NCI-H748 treated with DMSO at 0.1 percent for 48 hours (cell line): ENCODE measurements at places on chromosomes 13 and 19.

GRCh38 chr13:44437356-44438233 is 64.0 kb downstream of the SERP2 start:
- peak; percentile 76 for DNase-seq

DNA sequence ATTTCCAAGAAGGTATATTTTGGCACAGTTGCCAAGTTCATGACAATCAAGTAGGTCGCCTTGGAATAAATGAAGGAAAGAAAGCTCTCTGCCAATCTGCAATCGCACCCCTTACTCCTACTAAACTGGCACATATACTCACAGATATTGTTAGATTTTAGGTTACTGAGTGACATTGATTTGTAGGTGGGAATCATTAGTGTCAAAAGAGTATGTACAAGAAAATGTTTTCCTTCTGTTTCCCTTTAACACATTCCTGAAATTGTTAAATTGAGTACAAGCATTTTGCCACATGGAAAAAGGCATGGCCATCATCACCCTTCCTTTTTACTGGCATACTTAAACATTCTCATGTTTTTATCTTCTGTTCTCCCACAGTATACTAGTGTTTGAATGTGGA is 2868.3 kb upstream of the PCDH20 start:
- no peak for DNase-seq

DNA sequence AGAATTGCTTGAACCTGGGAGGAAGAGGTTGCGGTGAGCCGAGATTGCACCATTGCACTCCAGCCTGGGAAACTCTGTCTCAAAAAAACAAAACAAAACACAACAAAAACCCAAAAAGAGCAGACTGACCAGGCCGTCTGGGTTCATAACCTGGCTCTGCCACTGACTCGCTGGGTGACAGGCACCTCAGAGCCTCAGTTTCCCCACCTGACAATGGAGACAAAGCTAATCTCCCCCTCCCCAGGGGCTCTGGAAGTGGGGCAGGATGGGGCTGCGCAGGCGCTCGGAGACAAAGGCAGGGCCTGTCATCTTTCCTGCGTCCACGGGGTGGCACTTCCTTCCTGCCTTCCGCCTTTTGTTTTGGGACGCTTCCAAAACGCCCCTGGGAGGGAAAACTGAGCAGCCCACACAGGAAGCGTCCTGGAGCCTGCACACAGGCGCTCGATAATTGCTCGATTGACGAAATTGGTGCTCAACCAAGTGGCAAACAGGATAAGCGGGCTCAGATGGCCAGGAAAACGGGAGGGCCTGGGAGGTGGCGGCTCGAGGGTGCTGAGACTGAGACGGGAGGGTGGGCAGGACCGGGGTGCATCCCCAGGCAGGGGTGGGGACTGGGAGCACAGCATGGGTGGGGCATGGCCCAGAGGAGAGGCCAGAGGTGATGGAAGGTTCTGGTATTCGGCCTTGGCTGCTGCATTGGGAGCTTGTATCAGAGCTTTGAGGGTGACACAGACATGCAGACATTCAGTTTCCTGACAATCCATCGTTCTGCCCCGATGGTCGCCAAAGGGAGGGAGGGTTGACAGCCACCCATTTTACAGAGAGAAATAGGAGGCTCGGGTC is 17.8 kb downstream of the SPC24 start:
- DNase-seq: peak; percentile 51

DNA sequence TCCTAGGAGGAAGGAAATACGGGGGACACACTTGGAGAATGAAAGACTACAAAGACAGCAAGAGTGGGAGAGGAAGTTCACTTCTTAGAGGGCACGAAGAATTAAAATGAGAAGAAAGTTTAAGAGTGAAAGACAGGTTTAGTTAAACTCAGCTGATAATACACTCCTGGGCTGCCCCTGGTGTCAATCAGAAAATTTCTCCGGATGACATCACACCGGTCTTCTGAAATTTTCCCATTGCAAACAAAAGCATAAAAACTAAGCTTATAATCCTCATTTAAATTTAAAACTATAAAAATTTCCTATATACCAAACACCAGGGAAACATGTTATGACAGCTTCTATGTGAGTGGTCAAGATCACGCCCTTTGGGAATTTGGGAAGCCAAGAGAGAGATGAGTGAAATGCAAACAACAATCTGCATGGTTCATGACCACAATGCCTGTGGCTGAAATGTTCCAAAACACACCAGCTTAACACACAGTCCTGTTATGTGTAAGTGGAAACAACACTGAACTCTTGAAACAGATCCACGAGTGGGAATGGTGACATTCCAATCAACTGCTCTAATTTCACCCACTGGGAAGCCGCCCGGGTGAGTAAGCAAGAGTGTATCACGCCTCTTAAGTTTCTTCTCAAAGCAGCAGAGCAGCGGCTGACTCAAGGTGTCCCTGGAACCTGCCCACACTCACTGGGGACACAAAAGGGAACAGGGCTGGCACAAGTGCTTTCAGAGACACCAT is 49.0 kb downstream of the BRD4 start:
- DNase-seq: no peak

- DNase-seq: no peak
Measured at GRCh38 chr19:58456111-58456510, 4.7 kb downstream of the ZNF324B start.

- DNase-seq: no peak
Measured at GRCh38 chr19:30908262-30908771, 440.9 kb downstream of the TSHZ3 start.

DNA sequence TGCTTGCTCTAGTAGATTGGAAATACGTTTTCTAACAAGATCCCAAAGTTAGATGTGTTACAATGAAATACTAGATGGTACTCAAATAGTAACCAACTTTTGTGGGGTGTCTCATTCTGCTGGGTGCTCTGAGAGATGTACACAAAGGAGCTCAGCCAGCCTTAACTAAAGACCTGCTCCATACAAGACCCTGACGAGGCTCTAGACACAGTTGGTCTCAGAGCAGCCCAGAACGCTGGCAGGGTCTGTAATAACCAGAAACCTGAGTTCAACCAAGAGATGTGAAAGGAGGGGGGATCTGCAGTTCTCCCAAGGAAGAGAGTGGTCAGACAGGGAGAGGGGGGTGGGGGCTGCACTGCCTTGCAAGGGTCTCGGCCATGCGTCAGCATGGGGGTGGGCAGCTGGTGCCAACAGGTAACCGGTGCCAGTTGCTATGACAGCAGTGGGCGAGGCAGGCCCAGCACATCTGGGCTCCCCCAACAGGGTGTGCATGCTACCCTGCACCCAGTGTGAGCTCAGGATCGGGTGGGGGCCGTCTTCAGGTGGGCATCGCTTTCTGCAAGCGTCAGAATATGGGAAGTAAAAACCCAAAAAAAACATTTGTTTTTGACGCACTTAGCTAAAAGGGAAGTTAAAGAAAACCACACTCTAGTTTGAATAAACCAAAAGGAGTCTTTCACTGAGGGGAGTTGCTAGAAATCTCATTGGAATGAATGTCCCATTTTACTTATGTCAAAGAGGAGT is 68.0 kb upstream of the GPR183 start:
- no peak for DNase-seq
